Thymus (tissue), 14 donors: ENCODE measurements at places on chromosomes 13 and 19. TPM values are rescaled to one million over a fixed set of nuclear protein-coding genes. Genes with fewer than 3 reads are reported as not detected.

ZNF471 gene
- polyA plus RNA-seq: 4.6 TPM

ATP4A gene
- polyA plus RNA-seq: 1.1 TPM

ZNF626 gene
- 10.0 TPM for polyA plus RNA-seq

DNA sequence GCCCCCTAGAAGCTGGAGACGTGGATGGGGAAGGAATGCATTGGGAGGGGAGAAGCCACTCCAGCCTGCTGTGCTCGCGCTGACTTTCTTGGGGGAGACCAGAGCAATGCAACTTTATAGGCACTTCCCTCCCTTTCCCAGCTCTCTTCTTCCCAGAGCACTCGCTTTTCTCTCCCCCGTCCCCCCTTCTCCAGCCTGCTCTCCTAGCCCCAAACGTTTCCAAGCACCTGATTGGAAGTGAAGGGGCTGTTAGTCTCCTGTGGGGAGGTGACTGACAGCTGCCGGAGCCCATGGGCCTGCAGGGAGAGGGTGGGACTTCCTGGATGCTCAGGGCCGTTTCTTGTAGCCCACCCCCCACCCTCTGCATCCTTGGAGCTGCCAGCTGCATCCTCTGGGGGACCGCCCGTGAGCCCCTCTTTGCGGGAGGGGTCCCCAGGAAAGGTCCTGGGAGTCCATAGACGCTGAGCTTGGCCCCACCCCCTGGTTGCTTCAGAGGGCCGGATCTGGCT lies 2.5 kb downstream of the HDGFL2 start:
- no peak for DNase-seq

- no peak for DNase-seq
These were observed 317.3 kb downstream of the PCDH17 start for GRCh38 chr13:57948884-57949283.

DNA sequence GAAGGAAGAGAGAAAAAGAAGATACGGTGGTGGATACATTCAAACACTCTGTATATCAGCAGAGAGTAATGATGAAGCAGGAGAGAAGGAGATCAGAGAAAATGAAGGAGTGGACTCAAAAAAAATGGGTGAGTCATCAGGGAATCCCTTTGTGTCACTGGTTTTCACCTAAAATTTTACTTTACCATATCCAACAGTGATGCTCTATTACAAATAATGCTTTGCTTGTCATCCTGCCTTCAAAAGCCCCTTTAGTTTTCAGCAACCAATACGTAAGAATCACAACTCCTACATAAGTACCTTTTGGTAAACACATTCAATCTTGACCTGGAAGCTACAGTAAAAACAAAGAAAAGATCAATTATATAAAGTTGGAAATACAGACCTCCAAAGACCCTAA lies 88.8 kb downstream of the ENOX1 start:
- no peak for DNase-seq

DNA sequence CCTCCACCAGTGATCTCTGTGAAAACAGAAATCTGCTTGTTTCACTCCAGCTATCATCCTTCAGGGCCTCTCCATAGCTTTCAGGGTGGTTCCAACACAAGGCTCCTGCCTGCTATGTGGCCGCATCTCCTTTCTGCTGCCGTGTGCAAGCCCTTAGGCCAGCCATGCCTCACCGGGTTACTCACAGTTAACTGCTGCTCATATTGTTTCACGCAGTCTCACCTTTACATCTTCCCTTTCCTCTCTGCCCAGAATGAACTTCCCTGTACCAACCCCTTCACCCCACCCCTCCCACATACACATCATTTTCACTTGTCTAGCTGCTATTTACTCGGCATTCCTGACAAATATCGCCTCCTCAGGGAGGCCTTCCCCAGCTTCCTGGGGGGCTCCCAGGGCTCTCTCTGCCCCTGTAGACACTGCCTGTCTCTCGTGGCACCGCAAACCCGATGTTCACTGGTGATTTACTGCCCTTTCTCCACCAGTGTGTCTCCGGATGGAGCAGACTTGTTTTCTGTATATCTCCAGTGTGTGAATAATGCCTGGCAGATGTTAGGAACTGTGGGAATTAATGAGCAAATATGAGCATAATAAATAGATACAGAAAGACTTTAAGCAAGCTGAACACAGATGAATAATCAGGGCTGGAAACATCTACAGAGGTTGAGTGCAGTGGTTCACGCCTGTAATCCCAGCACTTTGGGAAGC lies 39.3 kb upstream of the GPR183 start:
- no peak for DNase-seq

GRCh38 chr13:98778749-98779148 lies 26.3 kb upstream of the SLC15A1 start:
- DNase-seq: no peak

DNA sequence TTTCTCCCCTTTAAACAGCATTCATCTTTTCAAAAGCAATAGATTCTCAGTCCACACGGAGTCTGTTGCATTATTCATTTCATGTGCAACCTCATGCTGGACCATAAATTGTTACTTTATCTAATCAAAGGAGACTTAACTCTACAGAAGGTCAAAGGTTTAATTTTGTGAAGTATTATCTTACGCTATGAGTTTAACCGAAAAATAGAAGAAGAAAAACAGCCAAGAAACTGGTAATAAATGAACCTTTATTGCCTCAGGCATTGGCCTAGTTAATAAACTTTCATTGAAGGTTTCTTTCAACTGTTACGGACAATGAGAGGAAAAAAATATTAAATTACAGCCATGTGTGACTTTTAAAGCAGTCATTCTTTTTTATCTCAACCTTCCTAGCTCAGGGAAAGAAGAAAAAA lies 223.6 kb downstream of the DACH1 start:
- no peak for DNase-seq

DNA sequence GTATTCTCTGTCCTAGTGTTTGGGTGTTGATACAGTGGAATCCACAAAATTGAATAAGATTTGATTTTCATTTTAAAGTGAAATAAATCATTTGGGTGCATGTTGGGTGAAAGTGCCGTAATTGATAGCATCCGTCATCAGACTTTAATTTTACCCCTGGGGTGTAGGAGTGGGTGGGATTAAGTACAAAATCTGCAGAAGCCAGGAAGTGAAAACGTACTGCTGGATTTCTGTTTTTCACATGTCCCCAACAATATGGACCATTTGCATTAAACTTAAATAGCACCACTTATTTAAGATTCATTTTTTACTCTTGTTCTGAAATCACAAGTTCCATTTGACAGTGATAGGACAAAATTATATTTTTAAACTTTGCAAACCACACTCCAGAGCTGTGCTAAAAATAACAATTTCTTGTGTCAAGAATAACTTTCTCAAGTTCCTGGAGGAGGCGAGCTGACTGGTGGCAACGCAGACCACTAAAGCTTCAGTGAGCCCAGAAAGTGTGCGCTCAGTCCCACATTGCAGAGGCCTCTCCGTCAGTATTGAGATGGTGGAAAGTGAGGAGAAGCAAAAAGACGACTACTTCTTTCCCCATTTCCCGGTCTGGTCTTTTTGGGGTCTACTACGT lies 71.3 kb downstream of the ARHGEF7 start:
- DNase-seq: no peak

DNA sequence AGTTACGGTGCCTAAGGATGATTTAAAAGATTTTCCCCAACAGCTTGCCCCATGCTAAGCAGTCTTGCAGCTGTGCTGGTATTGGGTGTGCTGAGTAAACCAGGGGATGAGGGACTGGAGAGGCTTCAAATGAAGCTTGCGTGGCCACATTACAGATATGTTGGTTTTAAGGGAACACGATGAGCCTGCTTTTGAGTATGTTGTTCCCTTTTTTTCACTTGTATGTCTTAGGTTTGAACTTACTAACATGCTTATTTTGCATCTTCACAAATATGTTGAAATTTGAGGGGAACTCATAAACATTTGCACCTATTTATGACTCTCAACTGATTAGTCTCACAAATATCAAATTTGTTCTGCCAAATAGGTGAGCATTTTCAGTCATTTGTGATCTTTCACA lies 2.0 kb upstream of the IL17D start:
- no peak for DNase-seq

DNA sequence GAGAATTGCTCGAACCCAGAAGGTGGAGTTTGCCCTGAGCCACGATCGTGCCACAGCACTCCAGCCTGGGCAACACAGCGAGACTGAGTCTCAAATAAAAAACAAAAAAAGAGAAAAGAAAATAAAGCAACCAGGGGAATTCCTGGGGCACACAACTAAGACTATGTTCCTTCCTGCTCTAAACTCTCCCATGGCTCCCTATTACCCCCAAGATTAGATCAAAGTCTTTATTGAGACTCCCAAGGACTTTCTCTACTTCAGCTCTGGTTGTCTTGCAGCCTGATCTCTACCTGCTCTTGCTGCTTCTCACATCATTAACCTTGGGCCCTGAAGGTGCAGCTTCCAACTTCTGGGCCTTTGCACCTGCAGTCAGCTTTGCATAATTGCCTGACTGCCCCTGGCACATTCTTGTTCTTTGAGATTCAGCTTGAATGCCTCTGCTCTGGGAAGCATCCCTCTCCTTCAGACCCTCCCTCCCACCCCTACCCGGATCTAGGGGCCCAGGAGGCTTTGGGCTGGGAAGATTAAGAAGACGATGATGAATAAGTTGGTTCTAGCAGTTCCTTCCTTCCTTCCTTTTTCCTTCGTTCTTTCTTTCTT lies 16.8 kb upstream of the CERS4 start:
- DNase-seq: no peak
